ENCODE measurements at places on chromosomes 7 and 10. TPM values are rescaled to one million over a fixed set of nuclear protein-coding genes. Genes with fewer than 3 reads are reported as not detected.

PLCE1 gene
- total RNA-seq: 59.2 TPM

SORCS1 gene
- total RNA-seq: 0.99 TPM

PDZD8 gene
- 40.8 TPM for total RNA-seq

AFAP1L2 gene
- 17.9 TPM for total RNA-seq

CFAP70 gene
- 6.3 TPM for total RNA-seq

CYP3A7 gene
- 0.75 TPM for total RNA-seq

RADIL gene
- total RNA-seq: 4.7 TPM

PRSS2 gene
- not detected for total RNA-seq

CHST15 gene
- 15.7 TPM for total RNA-seq

GNAI1 gene
- 53.6 TPM for total RNA-seq

C10orf53 gene
- not detected for total RNA-seq

ADAP1 gene
- total RNA-seq: 20.6 TPM

RP9 gene
- total RNA-seq: 14.3 TPM

PRPF18 gene
- 25.2 TPM for total RNA-seq

MYH16 gene
- total RNA-seq: not detected

GJD4 gene
- not detected for total RNA-seq

SPAM1 gene
- not detected for total RNA-seq

NEURL1 gene
- 1.2 TPM for total RNA-seq

FKBP9 gene
- total RNA-seq: 87.2 TPM

AP5Z1 gene
- 39.1 TPM for total RNA-seq

PRKAR1B gene
- total RNA-seq: 20.5 TPM

PTF1A gene
- not detected for total RNA-seq

GGCT gene
- 38.7 TPM for total RNA-seq

All from ureter (tissue), 1 donor.